Spleen (tissue), 13 donors: ENCODE measurements at places on chromosomes 12 and 14. TPM values are rescaled to one million over a fixed set of nuclear protein-coding genes. Genes with fewer than 3 reads are reported as not detected.
A peak's percentile ranks its signal among the peaks of the same experiment; 100 is the strongest.

DNA sequence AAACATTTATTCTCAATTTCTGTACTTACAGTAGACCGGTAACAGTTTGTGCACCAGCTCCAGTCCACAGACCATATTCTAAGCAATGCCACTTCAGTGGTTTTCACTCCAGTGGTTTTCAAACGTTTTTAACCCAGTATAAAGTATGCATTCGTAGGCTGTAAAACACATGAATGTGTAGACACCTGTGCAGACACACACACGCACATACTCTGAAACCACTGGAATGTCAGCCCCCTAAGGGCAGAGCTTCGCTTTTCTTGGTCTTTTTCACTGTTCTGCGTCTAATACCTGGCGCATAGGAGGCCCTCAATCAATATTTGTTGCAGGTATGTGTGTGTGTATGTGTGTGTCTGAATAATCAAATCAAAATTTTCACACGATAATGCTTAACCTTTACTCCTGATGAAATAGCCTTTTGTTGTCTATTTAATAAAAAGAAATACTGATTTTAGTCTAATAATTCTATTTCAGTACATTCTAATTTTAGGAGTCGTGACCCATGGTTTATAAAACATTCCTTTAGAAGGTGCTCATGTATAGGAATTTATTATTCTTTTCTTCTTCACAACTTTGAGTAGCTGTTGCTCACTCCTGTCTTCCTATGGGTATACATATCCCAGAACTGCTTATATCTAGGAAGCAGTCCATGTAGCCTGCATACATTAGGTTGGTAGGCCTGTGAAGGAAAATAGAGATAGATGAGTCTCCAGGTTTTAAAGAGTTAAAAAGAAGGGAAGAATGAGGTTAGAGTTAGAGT lies 73.6 kb upstream of the REP15 start:
- no peaks in the 10 kb centered on the region for H3K36me3 ChIP-seq
- H3K4me1 ChIP-seq: peaks cover 5% of the 10 kb centered on the region
- H3K4me3 ChIP-seq: no peak overlapping the region
- no peaks in the 10 kb centered on the region for H3K27me3 ChIP-seq

GRCh38 chr14:51783765-51784164 lies 76.6 kb upstream of the GNG2 start:
- no peaks in the 10 kb centered on the region for H3K27me3 ChIP-seq
- DNase-seq: no peak
- H3K4me1 ChIP-seq: peaks cover 8% of the 10 kb centered on the region
- no peaks in the 10 kb centered on the region for H3K36me3 ChIP-seq
- H3K27ac ChIP-seq: peak overlapping the region; percentile 25

DNA sequence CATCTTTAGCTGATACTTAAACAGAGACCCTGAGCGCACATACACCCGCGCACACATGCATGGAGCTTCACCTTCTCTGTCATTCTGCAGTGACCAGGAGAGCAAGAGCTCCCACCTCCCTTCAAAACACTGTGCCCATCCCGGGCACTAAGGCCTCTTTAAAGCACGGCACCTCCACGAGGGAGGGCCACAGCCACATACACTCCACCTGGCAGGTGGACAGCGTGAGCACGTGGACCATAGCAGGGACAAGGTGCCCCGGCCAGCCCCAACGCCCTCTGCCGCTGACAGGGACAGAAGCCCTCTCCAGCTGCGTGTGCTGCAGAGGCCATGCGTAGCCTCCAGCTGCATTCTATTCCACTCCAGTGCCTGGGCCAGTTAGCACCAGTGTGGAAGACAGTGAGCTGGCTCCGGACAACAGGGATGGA lies 5.4 kb downstream of the GAPDH start:
- DNase-seq: no peak
- peaks cover 42% of the 10 kb centered on the region for H3K36me3 ChIP-seq
- H3K27ac ChIP-seq: peak overlapping the region; percentile 73
- no peaks in the 10 kb centered on the region for H3K27me3 ChIP-seq
- H3K4me1 ChIP-seq: peaks cover 83% of the 10 kb centered on the region
- H3K4me3 ChIP-seq: no peak overlapping the region

DNA sequence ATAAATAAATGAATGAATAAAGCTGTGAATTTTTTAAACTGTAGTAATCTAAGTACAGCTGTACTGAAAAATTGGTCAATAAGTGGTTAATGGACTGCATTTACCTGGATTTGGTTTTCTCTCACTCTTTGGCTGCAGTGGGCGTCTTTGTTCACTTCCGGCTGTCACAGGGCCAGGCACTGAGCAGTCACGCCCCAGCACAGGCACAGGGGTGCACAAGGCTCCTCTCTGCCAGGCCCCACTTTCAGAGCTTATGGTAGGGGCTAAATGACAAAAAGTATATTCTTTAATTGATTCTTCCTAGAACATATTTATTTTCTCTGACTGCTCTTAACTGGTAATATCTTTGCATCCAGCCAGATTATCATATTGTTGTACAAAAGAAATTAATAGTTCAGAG lies 70.6 kb upstream of the DYNC1H1 start:
- no peak overlapping the region for H3K27ac ChIP-seq
- no peaks in the 10 kb centered on the region for H3K27me3 ChIP-seq
- no peaks in the 10 kb centered on the region for H3K4me1 ChIP-seq
- peak; percentile 41 for DNase-seq
- no peak overlapping the region for H3K4me3 ChIP-seq

DNA sequence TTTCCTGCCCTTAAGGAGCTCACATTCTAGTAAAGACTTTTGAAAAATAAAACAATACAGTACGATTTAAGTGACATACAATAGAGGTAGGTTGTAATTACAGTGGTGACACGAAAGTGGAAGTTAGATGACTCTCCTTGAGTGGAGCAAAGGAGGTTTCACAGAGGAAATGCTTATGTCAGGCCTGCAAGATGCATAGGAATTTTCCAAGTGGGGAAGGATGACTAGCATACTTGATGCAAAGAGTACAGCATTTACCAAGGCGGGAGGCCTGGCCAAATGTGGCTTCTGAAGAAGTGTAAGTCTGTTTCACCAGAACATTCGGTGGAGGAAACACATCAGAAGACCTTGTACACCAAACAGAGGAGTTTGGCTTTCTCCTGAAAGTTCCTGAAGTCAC lies 55.2 kb downstream of the ERO1A start:
- H3K4me1 ChIP-seq: no peaks in the 10 kb centered on the region
- no peak overlapping the region for H3K4me3 ChIP-seq
- no peaks in the 10 kb centered on the region for H3K27me3 ChIP-seq

- no peak overlapping the region for H3K27ac ChIP-seq
- peaks cover 3% of the 10 kb centered on the region for H3K27me3 ChIP-seq
- no peaks in the 10 kb centered on the region for H3K36me3 ChIP-seq
- H3K4me3 ChIP-seq: no peak overlapping the region
- DNase-seq: no peak
- H3K4me1 ChIP-seq: no peaks in the 10 kb centered on the region
Measured at GRCh38 chr14:72420749-72421474, 473.0 kb downstream of the DPF3 start.

The AMDHD1 gene
- total RNA-seq: 3.1 TPM

The SYT1 gene
- 2.4 TPM for total RNA-seq

DNA sequence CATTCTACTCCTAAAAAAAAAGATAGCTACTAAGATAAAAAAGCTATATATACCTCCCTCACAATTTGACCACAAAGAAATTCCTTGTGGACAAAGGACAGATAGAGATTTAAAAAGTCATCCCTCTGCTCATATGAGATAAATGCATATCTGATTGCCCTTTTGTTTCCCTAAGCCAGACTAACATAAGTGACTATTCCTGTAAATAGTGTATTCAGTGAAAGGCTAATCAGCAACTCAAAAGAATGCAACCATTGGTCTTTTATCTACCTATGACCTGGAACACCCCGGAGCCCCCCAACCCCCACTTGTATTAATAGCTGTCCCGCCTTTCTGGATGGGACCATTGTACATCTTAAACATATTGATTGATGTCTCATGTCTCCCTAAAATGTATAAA lies 6.3 kb upstream of the TMPO start:
- H3K27ac ChIP-seq: no peak overlapping the region
- H3K4me3 ChIP-seq: no peak overlapping the region
- H3K4me1 ChIP-seq: peaks cover 29% of the 10 kb centered on the region

- DNase-seq: no peak
- no peaks in the 10 kb centered on the region for H3K27me3 ChIP-seq
Measured at GRCh38 chr12:76464631-76465166, 94.9 kb downstream of the OSBPL8 start.

GRCh38 chr12:1644534-1645438 lies 15.8 kb downstream of the WNT5B start:
- H3K27me3 ChIP-seq: no peaks in the 10 kb centered on the region
- H3K36me3 ChIP-seq: no peaks in the 10 kb centered on the region
- no peak overlapping the region for H3K4me3 ChIP-seq
- no peaks in the 10 kb centered on the region for H3K4me1 ChIP-seq
- DNase-seq: no peak

- H3K27ac ChIP-seq: no peak overlapping the region
- H3K4me3 ChIP-seq: no peak overlapping the region
- H3K4me1 ChIP-seq: no peaks in the 10 kb centered on the region
Measured at GRCh38 chr14:25887251-25887878, 710.5 kb downstream of the NOVA1 start.

GRCh38 chr12:102390068-102390467 lies 90.3 kb downstream of the IGF1 start:
- no peaks in the 10 kb centered on the region for H3K27me3 ChIP-seq
- no peak overlapping the region for H3K27ac ChIP-seq
- no peak for DNase-seq
- H3K4me3 ChIP-seq: no peak overlapping the region

DNA sequence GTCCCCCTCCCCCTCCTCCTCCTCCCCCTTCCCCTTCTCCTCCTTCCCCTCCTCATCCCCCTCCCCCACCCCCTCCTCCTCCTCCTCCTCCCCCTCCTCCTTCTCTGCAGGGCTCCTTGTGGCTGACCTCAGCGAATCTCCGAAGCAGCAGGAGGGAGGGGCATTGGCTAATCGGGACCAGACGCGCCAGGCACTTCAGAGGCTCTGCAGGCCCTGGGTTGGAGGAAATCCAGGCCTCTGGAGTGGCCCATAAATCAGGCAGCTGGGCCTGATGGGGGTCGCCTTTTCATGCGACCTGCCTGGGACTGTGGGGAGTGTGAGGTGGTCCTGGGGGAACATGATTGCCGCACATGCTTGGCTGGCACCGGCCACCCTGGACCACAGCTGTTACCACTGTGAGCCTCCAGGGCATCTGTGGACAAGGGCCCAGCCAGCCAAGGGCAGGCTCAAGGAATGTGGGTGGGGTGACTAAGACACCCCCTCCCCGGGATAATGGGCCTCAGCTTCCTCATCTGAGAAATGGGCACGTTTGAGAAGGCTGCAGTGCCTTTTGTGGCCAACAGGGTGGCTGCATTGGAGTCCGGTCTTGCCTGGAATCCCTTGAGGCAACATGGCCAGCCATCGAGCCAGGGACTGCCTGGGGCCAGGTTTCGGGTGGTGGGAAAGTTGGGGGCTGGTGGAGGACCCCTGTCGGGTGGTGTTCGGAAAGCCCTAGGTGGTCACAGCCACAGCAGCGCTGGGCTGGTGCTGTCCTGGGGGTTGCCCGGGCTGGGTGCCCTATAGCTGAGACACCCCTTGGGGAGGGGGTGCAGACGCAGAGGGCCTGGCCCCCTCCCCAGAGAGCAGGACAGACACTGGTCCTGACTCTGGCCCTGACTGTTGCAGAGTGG lies 12.0 kb downstream of the KIF26A start:
- H3K27me3 ChIP-seq: peaks cover 12% of the 10 kb centered on the region
- no peaks in the 10 kb centered on the region for H3K36me3 ChIP-seq
- H3K27ac ChIP-seq: no peak overlapping the region
- peaks cover 4% of the 10 kb centered on the region for H3K4me1 ChIP-seq
- no peak for DNase-seq

- no peak overlapping the region for H3K27ac ChIP-seq
- H3K4me3 ChIP-seq: no peak overlapping the region
- no peak for DNase-seq
- peaks cover 6% of the 10 kb centered on the region for H3K4me1 ChIP-seq
- H3K27me3 ChIP-seq: no peaks in the 10 kb centered on the region
Measured at GRCh38 chr12:51480978-51481377, 56.3 kb downstream of the SLC4A8 start.

DNA sequence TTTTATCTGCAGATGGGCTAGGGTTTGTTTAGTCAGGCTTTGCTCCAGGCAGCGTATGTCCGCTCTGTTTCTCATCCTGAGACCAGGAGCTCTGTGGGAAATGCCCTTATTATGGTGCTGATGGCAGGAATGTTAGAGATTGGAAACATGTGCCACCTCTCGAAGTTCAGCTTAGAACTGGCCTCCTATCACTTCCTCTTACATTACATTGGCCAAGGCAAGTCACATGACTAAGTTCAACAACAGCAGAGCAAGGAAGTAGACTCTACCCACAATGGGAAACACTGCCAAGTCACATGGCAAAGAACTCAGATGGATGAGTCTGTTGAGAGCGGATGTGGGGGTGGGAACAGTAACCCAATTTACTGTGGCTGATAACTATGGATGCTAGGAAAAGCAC lies 161.9 kb upstream of the WSCD2 start:
- no peaks in the 10 kb centered on the region for H3K27me3 ChIP-seq
- no peak overlapping the region for H3K27ac ChIP-seq

DNA sequence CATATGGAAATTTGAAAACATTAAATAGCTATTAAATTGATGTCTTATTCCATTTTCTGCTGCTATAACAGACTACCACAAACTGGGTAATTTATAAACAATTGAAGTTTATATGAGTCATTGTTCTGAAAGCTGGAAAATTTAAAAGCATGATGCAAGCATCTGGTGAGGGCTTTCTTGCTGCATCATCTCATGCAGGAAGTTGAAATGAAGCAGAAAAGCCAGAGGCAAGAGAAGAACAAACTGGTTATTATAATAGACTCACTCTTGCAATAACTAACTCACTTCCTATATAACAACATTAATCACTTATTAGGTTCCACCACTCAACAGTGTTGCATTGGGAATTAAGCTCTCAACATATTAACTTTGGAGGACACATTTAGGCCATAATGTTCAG lies 1277.4 kb downstream of the LRFN5 start:
- no peaks in the 10 kb centered on the region for H3K36me3 ChIP-seq
- no peaks in the 10 kb centered on the region for H3K4me1 ChIP-seq
- H3K4me3 ChIP-seq: no peak overlapping the region
- no peak overlapping the region for H3K27ac ChIP-seq
- no peak for DNase-seq
- no peaks in the 10 kb centered on the region for H3K27me3 ChIP-seq

DNA sequence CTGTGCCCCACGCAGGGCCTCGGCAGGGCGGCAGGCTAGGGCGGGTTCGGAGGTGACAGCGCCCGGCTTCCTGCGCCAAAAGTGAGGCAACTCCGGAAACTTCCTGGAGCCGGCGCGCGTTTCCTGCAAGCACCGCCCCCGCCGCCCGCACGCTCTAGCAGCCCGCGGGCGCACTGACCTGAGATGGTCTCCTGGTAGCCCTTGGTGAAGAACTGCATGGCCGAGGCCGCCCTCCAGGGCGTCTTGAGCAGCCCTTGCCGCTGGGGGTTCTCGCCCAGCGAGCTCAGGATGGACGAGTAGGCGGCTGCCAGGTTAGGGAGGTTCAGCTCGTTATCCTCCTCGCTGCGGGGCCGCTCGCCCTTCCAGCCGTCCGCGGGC lies 494 bp downstream of the GCH1 start:
- peaks cover 36% of the 10 kb centered on the region for H3K4me1 ChIP-seq
- peak; percentile 95 for DNase-seq
- H3K27me3 ChIP-seq: no peaks in the 10 kb centered on the region

The FAIM2 gene
- total RNA-seq: not detected

The ASCL1 gene
- not detected for total RNA-seq
